Inflammatory macrophage treated with lipopolysaccharide for 1 hour (primary cell): ENCODE measurements at places on chromosomes 16 and 17.

- no peak for DNase-seq
Observed at GRCh38 chr17:28343491-28343932, 8.0 kb downstream of the TNFAIP1 start.

DNA sequence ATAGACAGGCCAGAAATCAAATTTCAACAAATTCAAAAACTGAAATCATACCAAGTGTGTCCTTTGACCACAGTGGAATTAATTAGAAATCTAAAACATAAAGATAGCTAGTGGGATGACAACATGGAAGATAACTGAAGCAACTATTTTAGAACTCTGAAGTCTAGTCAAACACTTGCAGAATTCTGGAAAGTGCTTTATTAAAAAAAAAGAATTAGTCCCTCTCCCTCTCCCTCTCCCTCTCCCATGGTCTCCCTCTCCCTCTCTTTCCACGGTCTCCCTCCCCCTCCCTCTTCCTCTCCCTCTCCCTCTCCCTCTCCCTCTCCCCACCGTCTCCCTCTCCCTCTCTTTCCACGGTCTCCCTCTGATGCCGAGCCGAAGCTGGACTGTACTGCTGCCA, 6.7 kb upstream of the OR4D1 start:
- no peak for DNase-seq

DNA sequence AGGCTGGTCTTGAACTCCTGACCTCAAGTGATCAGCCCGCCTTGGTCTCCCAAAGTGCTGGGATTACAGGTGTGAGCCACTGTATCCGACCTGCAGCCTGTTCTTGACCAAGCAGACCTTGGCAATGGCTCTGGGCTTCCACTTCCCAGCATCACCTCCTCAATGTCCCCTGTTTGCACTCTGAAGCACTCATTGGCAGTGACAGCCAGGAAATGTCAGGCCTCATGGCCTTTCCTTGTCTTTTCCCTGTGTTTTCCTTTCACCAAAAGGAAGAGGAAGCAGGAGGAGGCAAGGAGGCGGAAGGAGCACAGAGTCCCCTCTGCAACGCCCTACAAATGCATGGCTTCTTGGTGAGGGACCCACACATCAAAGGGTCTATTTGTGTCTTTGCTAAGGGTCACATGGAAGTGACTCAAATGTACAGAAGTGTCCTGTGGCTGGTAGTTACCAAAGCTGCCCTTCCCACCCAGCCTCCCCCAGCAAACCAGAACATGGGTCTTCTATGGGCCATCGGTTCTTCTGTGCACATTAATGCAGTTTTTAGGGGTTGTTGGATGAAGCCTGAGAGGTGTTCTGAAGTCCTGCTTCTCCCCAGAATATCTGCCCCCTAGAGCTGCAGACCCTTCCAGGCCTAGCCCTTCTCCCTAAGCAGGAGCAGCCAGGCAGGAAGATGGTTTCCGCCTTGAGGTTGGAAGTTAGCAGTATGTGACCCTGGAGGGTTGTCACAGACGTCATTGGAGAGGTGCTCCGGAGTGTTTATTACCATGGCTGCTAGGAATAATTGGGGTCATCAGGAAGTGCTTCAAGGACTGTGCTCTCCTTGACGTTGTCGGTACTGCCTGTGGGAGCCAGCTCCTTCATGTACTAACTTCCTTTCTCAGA, 60.8 kb downstream of the WIPI1 start:
- DNase-seq: no peak

DNA sequence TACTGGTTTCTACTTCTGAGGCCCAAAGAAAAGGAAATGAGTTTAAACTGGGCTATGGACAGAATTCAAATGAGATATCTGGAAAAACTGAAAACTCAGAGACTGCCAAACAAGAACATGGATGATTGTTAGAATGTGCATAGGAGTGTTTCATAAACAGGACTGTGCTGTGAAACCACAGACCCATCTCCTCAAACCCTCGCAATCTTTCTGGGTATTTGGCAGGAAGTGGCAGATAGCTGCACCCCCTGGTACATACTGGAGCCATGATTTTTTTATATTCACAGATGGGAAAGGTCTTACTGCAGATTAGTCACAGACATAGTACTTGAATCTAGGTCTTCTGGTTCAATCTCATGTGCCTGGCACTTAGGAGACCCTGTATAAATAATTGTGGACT, 145.0 kb downstream of the CCDC182 start:
- no peak for DNase-seq

- no peak for DNase-seq
Observed at GRCh38 chr17:53570731-53571130, 252.0 kb upstream of the KIF2B start.

GRCh38 chr17:69669441-69670178, 255.1 kb downstream of the MAP2K6 start:
- DNase-seq: no peak

DNA sequence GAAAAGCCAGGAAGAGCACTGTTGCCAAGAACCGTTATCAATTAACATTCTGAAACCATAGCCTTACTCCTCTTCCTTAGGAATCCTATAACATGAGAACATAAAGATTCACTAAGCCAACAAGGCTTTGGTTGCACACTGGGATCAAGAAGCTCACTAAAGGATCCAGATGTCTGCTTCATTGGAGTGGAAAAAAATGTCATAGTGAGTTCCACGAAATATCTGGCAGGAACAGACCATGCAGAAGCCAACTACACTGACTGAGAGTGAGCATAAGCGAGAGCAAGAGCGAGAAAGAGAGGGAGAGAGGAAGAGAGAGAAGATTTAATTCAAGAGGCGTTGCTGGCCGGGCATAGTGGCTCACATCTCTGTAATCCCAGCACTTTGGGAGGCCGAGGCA, 13.4 kb upstream of the MEIOC start:
- DNase-seq: no peak
